ENCODE measurements at places on chromosomes 13 and 19.

DNA sequence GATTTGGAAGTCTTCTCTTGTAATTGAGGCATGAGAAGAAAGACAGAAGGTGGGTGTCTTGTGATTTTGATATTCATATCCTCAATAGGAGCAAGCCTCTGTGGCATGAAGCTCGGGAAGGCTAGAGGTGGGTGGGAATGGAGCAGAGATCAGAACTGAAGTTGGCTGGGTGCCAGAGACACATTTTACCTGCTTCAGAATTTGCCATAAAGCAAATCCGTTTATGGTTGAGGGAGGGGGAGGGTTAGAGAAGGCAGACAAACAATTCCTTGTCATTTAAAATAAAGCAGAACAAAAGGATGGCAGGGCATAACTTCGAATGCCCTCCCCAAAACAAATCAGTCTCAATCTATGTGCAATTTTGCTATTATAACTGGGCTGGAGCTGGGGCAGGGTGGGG lies 305.9 kb downstream of the KLF5 start:
- no peak for DNase-seq

- peak; percentile 23 for DNase-seq
These were observed 17.7 kb downstream of the TMEM161A start for GRCh38 chr19:19120308-19121231.

DNA sequence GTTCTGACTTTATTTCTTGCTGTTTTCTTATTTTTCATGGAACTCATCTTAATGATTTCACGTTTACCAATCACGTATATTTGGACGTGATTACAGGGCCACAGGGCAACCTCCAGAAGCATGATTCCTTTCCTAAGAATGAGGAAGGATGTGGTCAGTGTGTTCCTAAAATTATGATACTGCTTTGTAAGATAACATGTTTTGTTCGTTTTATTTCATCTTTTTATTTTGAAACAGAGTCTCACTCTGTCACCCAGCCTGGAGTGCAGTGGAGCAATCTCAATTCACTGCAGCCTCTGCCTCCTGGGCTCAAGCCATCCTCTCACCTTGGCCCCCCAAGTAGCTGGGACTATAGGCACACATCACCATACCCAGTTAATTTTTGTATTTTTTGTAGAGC lies 24.8 kb upstream of the LAIR1 start:
- no peak for DNase-seq

GRCh38 chr13:106284358-106284757 lies 251.1 kb downstream of the EFNB2 start:
- no peak for DNase-seq

DNA sequence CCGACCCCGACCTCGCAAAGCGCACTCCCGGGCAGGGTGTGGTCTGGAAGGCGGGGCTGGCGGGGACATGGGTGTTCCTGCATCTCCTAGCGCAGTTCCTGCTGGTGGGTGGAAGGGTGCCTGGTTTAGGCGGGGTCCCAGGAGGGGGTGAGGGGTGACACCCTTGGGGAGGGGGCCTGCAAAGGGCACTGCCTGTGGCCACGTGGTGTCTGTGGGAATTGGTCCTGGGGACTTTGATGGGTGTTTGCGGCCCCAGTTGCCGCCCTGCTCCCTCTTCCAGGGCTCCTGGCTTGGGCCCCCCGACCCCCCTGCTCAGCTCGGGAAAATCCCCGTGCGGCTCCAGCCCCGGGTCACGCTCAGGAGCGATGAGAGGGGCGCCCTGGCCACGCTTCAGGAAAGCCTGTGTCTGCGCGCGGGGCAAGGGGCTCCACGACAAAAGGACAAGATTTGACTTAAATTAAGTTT lies 19.1 kb downstream of the WTIP start:
- no peak for DNase-seq

DNA sequence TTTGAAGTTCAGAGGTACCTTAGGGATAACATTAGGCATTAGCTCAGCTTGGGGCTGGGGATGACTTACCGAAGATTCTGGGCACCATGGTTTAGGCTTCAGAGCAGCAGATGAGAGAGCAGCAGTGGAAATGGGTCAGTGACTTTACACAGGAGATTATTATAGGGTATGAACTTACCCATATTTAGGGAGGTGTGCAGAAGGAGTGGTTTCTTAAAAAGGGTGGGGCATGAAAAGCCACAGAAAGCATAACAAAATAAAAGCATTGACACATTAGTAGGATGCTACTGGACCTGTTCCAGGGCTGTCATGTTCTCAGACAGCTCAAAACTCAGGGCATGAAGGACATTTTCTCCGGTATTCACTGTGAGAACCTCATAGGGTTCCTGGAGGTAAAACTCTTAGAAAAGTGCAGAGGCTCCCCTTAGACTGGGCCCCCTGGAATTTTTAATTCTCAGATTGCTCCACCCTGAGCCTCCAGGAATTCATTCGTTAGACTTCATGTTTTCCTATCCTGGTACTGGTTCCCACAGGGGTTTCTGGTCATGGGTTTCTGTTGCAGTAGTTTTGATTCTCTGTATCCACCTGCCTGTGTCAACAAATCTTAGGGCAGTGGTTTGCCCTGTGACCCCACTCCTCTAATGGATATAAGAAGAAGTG lies 20.7 kb downstream of the IGFL1 start:
- DNase-seq: no peak

GRCh38 chr13:105774739-105775460 lies 760.6 kb downstream of the EFNB2 start:
- DNase-seq: no peak

- no peak for DNase-seq
These were observed 347.5 kb downstream of the DNAJC15 start for GRCh38 chr13:43370842-43371241.

DNA sequence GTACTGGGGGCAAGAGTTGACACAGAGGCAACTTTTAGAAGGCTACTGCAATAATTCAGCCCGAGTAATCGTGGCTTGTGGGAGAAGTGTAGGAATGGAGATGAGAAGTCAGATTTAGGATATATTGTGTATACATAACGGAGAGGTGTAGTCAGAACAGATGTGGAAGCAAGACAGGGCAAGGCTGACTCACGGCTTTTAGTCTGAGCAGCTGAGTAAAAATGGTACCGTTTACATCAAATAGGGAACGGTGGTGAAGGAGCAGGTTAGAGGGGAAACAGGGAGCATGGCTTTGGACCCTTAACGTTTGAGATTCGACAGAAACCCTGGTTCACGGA lies 796 bp upstream of the LSM14A start:
- no peak for DNase-seq

GRCh38 chr13:78105656-78106055 lies 187.0 kb upstream of the EDNRB start:
- no peak for DNase-seq

GRCh38 chr19:34675919-34676318 lies 1.0 kb downstream of the SCGB2B2 start:
- no peak for DNase-seq

DNA sequence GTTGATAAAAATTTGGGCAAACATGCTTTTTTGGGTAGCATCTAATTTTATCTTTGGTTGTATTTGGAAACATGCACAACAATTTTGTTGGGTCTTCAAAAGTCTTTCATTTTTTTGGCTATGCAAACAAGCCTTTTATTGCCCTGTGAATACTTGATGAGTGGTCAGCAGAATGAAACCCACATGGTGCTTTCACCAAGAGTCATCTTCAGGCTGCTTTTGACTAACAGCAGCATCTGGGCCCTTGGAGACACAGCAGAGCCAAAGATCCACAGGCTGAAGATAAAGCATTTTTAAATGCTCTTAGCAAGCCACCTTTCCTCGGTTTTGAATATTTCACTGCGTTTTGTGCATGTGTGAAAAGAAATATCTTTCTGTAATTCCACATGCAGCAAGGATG lies 154.9 kb downstream of the FGF9 start:
- DNase-seq: no peak
